H4 (cell line): ENCODE measurements at places on chromosomes 12 and 14.

GRCh38 chr14:96051642-96052540 is 12.7 kb downstream of the C14orf132 start:
- no peak for DNase-seq

- DNase-seq = no peak
Measured at GRCh38 chr14:68322940-68323620, 469.8 kb downstream of the ZFP36L1 start.

DNA sequence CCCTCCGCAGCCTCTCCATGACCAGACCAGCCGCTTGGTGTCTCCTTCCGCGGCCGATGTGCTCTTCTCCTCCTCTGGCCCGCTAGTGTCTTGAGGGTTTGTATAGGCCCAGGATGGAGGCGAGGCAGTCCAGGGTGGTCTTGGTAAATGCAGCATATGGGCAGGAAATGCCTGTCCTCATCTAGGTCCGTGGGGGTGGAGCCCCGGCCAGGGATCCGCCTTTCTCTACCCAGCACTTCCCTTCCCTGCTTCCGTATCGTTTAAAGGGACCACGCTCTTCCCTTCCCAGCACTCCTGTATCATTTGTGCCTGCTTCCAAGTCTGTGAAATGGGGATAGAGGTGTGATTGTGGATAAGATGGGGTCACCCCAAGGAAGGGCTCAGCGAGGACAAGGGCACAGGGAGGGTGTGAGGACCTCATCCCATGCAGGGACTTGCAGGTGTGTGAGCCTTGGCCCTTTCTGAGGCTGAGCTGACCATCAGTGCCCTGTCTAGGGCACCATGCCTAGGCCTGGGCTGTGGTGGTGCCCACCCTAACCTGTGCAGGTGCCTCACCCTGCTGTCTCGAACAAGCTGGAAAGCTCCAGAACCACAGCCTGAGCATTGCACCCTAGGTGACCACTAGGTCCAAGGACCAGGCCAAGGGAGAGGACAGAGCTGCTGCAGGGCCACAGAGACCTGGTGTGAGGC is 326.8 kb upstream of the RTL1 start:
- no peak for DNase-seq

- no peak for DNase-seq
Measured at GRCh38 chr14:42378274-42378673, 771.6 kb downstream of the LRFN5 start.

GRCh38 chr12:10293570-10294227 is 14.0 kb upstream of the KLRD1 start:
- no peak for DNase-seq

DNA sequence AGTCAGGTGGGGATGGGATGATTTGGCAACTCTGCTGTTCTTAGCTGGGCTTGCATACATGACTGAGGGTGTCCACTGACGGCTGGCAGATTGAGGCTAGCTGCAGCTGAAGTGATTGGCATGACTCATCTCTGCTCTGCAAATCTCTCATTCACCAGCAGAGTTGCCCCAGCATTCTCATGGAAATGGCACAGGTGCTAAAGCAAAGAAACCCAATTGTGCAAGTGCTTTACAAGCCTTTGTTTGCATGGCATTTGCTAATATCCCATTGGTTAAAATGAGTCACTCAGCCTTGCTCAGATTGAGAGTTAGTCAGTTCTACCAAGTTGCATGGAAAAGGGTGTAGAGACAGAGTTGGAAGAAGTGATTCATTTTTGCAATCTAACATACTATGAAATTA is 389.7 kb upstream of the FAR2 start:
- peak; percentile 4 for DNase-seq

DNA sequence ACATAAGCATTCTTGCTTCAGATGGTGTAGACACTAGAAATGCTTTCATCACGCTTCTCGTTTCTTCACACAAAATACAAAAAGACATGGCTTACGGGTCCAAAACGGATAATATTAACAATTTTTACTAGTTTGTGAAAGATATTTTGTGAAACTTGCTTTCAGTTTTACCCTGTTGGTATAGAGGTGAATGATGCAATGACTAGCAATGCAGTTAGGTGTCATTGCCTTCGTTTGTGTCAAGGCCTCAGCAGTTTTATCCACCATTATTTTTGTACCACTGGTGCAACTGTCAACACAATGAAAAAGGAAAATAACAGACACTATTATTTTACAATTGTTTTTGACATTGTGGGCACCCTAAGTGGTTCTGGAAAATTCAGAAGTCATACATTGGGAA is 323.0 kb downstream of the FLRT2 start:
- DNase-seq = no peak

DNA sequence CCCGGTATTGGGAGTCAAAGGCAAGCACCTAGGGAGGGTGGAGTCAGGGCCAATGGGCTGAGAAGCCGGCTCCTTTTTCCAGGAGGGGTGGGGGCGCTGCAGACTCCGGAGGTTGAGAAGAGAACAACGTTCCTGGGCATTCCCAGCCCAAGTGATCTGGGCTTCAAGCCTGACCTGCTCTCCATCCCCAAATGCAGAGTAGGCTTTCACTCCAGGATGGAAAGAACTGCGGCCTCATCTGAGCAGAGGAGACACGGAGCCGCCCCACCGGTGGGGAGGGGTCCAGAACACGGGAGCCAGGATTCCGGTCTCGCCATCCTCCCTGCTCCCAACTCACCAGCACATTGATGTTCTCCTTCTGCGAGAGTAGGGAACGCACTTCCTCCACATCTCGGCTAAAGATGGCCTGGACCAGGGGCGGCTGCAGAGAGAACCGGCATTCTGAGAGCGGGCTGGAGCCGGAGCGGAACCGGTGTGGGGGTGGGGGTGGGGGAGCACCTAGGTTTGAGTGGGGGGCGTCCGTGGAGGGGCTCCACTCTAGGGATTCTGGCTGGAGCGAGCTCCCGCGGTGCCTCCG is 605 bp downstream of the ANKRD52 start:
- no peak for DNase-seq

GRCh38 chr12:108254517-108255251 is 84.4 kb downstream of the CMKLR1 start:
- DNase-seq = no peak

- DNase-seq = peak; percentile 95
Measured at GRCh38 chr12:55996715-55997534, at the start of gene SUOX. SUOX (plus strand) TSS chr12:55997276; CDS start chr12:56002222, 4,946 bp downstream.

DNA sequence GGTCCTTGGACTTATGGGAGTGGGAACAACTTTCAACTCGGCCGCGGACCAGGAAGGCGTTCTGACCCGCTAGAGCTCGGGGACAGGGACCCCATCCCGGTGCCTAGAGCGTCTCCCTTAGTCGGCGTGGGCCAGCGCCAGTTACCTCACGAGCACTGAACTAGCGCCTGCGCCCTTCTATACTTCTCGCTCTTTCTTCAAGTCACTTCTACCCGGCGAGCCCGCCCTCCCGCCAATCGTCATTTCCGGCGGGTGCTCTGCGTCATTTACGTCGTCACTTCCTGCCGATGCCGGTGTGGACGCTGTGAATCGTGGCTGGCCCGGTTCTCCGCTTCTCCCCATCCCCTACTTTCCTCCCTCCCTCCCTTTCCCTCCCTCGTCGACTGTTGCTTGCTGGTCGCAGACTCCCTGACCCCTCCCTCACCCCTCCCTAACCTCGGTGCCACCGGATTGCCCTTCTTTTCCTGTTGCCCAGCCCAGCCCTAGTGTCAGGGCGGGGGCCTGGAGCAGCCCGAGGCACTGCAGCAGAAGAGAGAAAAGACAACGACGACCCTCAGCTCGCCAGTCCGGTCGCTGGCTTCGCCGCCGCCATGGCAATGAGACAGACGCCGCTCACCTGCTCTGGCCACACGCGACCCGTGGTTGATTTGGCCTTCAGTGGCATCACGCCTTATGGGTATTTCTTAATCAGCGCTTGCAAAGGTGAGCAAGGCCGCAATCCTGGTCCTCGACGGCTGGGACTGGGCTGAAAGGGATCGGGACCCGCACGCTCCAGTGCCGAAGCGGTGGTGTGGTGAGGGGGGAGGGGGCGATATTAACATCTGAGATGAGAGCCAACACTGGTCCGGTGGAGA is at the start of gene STRAP:
STRAP (plus strand) TSS at position 270 of the 854 bp plus-strand sequence; CDS start at position 591, 321 bp downstream.
- DNase-seq = peak; percentile 97

DNA sequence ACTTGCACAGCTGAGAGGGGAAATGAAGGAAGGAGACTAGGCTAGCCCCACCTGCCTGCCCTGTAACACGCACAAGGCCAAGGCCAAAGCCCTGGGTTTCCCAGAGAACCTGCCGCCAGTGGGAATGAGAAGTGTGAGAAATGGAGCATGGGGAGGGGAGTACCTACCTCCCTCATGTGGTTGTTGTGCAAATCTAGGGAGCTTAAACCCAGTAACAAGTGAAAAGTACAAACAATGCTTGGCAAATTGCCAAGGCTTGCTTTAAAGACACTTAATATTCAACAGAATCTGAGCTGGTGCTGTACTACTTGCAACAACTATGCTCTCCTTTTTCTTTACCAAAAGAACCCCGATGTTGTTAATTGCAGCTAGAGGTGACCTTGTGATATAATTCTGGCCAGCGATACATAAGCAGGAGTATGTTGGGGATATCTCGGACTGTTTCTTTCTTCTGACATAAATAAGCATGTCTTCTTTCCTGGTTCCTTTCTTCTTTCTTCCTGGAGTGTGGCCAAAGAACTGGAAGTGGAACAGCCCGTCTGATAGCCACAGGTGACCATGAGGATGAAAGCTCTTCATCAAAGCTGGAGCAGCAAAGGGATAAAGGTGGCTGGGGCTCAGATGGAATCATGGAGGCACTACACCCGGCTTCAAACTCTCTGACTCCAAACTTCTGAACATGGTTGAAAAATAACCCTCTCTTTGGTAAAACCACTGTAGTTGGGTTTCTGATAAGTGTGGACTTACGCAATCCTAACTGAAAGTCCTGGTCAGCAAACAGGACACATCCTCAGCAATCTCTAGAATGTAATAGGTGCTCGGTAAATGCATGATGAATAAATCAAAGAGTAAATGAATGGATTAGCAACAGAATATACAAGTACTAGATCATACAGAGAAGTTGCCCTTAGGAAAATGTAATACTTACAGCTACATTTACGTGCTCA is 207.9 kb downstream of the NUAK1 start:
- DNase-seq = no peak

- DNase-seq = no peak
Measured at GRCh38 chr12:7634561-7634960, 31.1 kb downstream of the APOBEC1 start.

- DNase-seq = no peak
Measured at GRCh38 chr12:92363295-92364146, 217.9 kb upstream of the BTG1 start.

DNA sequence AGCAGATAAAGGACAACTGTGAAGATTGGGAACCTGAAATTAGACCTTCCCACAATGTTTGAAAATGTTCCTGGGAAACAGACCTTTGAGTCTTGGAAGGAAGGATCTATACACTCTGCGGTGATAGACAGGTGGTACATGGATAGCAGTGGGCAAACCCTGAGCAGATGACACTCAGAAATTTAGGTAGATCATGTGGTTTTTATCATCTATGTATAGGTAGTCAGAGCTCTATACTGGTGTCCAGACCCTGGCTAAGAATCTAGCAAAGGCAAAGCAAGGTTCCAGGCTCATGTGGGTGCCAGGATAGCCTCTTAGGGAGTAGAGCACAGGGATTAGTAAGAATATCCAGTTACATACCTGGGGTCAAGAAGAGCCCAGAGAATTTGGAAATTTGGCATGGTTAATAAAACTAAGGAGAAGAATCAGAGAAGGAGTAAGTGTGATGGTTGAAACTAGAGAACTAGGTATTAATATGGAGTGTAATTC is 331.2 kb upstream of the FBXO33 start:
- no peak for DNase-seq

- DNase-seq = no peak
Measured at GRCh38 chr12:112091563-112091962, 17.0 kb downstream of the NAA25 start.

- DNase-seq = no peak
Measured at GRCh38 chr12:53961025-53961761, 6.5 kb downstream of the HOXC12 start.

DNA sequence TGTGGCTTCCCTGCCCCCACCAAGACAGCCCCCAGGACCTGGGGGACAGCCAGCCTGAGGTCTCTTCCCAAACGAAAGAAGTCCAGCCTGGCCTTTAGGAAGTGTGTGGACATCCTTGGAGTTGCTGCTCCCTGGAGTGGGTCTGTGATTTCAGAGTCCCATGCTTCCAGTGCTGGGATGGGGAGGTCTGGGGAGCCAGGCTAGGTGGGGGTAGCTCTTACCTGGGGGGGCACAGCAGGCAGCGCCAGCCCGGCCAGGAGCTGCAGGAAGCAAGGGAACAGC is 509 bp downstream of the PGF start:
- DNase-seq = no peak

DNA sequence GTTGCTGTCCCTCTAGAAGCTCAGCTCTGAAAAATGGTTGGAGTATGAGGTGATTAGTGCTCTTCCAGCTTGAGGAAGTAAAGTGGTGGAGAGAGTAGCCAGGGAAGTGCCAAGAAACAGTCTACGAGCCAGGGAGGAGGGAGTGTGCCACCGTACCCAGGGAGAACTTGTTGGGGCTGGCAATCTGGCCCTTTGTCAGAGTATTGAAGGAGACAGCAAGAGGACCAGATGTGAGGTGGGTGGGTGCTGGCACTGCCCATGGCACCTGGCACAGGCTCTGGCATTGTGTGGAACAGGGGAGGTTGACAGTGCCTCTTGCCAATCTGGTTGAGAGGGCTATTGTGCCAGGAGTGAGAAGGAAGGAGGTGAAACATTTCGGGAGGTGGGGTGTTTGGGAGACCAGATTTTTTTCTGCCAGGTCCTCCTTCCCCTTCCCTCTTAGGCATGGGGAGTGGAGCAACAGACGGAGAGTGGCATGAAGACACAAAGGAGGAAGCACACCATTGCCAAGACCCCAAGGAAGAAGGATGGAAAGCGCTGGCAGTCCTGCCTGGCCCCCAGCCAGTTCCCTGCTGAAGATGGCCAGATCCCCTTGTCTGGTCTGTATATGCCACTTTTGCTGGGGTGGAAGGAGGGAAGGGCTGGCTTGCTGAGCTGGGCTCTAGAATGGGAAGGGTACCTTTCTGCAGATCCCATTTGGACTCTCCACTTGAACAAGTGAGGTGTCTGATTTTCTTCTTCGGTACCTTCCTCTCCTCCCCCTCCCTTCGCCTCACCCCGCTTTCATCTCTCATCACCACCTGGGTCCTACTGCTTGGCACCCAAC is 37.5 kb downstream of the ZFHX2 start:
- no peak for DNase-seq

DNA sequence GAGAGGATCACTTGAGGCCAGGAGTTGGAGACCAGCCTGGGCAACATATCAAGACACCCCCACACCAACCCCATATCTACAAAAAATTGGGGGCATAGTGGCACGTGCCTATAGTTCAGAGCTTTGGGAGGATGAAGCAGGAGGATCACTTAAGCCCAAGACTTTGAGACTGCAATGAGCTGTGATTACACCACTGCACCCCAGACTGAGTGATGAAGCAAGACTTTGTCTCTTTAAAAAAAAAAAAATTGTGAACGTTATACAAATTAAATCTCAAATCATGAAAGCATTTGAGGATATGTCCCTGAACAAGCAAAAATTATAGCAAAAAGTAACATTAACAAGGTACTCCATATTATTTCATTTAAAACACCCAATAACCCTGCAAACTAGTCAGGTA is 2.9 kb downstream of the LRP6 start:
- no peak for DNase-seq
